ENCODE measurements at places on chromosomes 1 and 21.

DNA sequence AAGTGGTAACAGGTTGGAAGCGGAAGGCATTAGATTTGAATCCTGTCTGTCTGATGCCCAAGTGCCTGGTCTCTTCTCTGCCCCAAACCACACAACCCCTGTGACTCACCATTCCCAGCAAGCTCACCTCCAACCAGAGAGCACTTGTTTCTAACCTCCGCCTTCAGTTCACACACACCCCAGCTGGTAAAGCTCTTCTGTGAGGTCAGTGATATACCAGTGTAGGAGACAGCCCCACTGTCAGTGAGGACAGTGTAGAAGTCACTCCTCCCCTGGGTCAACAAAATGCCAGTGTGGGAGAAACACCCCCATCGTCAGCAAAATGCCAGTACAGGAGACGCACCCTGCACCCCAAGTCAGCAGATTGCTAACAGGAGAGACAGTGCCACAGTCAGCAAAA is 2.6 kb downstream of the RIMS3 start:
- DNase-seq, result no peak

DNA sequence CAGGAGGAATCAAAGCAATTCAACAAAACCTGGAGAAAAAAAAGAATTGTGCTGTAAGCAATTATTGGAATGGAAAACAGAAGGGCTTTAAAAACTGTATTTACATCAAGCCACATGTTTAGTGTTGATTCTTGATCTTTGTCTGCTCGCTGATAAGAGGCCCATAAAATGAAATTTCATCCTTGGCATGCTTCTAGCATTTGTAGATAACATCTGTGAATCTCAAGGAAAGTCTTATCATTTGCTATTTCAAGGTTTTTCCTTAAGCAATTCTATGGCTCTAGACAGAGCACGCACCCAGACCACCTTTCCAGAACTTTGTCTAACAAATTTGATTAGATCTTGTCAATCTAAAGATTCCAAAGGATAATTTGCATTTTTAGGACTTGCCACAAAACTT is 181.0 kb upstream of the FGGY start:
- no peak for DNase-seq

GRCh38 chr1:210072129-210072528 is 134.1 kb downstream of the SYT14 start:
- DNase-seq, result no peak

DNA sequence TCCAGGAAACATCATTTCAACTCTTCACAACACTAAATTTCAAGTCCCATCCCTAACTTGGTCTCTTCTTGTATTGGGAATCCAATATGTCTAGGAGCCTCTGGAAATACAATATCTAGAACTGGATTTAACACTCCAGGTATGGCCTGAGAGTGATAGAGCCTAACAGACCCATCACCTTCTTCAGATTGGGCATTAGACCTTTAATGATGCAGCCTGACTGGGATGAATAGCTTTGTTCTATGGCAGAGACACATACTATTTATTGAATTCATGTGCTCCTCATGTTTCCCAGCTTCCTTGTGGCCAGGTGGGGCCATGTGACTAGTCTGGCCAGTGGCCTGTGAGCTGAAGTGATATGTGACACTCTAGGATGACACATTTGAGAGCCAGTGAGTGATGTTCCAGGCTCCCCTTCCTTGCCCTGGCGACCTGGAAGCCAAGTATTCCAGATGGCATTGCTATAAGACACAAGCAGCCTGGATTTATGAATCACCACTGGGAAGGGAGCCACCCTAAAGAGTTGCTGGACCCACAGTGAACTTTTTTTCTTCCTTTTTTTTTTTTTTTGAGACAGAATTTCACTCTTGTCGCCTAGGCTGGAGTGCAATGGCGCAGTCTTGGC is 31.0 kb upstream of the POU3F1 start:
- DNase-seq, result no peak

GRCh38 chr21:37695111-37695510 is 221.1 kb downstream of the KCNJ6 start:
- DNase-seq, result no peak

DNA sequence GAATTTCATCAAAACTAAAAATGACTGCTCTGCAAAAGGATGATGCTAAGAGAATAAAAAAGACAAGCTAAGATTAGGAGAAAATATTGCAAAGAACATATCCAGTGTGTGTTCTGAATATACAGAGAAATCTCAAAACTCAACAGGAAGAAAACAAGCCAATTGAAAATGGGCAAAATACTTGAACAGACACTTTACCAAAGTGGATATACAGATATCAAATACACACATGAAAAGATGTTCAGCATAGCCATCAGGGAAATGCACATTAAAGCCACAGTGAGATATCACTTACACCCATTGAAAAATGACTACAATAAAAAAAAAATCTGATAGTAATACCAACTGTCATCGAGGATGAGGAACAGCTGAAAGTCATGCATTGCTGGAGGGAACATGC is 21.3 kb downstream of the PRMT2 start:
- no peak for DNase-seq

DNA sequence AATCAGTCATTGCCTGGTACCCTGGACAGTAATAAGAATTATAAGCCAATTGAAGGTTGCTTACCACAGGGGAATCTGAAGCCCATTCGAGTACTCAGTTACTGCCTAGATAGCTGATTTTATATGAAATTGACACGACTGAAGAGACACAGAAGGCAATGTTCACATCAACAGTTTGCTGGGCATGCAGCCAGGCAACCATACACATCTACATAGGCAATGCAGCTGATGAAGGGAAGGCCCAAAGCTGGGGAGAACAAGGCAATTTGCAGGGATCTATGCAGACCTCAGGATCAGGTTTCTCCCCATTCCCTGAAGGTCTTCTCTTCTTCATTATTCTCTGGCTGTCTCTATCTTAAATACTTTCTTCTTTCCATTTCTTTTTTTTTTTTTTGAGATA is 448.7 kb downstream of the PTBP2 start:
- no peak for DNase-seq

GRCh38 chr21:42974832-42975820 is 764 bp downstream of the PKNOX1 start:
- no peak for DNase-seq

GRCh38 chr21:45826676-45827301 is 154.8 kb upstream of the COL6A1 start:
- DNase-seq, result no peak

DNA sequence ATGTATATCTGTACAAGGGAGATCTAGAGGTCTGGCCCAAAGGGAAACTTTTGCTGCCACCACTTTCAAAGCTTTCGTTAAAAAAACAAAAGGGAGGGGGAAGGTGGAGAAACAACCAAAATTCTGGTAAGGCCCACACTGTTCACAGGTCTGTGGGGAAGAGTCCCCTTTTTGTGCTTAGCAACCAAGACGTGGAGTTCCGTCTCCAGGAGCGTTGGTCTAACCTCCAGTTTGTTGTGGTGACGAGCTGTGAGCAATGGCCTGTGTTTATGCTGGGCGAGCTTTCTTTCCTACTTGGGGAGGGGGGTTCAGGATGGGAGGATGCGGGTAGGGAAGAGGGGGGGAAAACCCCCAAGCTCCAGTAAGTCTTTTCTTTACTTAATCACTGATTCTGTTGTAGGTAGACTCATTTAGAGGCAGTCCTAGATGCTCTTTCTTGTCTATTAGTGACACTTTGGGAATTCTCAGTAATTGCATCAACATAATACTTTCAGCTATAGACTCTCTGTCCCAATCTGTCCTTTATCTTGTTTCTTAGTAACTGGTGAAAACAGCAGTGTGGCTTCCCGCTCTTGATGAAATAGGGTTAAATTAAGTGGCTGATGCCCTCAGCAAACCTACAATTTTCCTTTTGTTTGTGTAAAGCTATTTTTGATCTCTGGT is 1.5 kb downstream of the HIPK1 start:
- no peak for DNase-seq

- DNase-seq, result no peak
These were observed 5.1 kb upstream of the GNG12 start for GRCh38 chr1:67838180-67838910.

All from NCI-H1436 treated with DMSO at 0.1 percent for 48 hours (cell line).